NCI-H774 (cell line): ENCODE measurements at places on chromosomes 12 and 14.
A peak's percentile ranks its signal among the peaks of the same experiment; 100 is the strongest.

DNA sequence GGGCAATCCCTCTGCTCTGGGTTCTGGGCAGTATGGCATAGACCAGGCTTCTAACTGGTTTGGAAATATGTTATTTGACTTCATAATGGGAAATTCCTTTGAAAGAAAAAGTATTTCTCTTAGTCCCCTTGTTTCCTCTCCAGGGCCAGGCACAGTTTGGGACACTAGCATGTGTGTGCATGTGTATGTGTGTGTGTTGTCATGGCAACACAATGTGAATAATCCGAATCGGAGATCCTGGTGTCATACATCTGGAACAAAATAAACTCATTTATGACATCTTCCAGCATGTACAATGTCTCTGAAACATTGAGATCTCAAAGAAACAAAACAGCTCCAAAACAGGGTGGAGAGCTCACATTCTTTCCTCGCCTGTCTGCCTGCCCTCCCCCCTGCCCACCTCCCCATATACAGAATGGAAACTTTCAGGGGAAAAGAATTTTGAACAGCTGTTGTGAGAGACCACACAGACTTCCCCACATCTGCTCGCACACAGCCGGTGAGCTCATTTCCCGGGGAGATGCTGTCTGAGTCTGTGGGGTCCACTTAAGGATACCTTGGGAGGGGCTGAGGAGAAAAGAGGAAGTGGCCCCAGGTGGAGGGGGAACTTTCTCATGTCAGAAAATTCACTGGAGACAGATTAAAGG, 55.5 kb upstream of the PARP11 start:
- DNase-seq: no peak

GRCh38 chr12:26557326-26557725, 275.7 kb downstream of the ITPR2 start:
- no peak for DNase-seq

DNA sequence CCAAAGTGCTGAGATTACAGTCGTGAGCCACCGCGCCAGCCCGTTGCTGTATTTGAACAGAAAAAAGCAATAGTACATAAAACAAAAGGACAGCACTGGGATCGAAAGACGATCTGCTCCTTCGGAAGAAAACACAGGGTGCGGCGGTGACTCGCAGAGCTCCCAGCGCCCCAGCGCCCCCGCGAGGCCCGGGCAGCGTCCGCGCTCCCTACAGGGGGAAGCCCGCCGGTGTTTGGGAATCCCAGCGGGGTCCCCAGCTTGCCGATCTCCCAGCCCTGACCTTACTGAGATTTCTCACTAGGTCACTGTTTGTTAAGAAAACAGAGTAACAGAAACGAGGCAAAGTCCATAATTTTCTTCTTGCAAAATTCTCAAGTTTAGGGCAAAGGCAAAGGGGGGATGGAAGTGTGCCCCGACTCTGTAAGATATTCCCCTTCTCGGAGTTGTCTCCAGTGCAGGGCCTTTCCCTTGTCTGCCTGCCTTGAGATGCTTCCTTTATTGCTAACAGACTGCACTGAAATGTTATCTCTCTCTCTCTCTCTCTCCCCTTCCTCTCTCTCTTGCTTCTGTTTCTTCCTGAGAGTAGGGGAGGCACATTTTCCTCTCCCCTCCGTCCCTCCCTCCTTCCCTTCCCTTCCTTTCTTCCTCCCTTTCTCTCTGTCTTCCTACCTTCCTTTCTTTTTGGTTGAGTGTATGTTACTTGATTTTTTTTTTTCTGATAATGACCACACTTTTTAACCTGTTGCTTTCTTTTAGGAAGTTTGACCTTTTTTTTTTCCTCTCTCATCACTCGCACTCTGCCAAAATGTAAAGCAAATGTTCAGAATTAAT, 91.9 kb downstream of the TMEM30B start:
- DNase-seq: no peak

- no peak for DNase-seq
Observed at GRCh38 chr14:62957562-62957961, 87.7 kb downstream of the KCNH5 start.

- DNase-seq: peak; percentile 59
Observed at GRCh38 chr12:122687086-122687485, 16.1 kb downstream of the HCAR2 start.

GRCh38 chr14:32019276-32019675, 57.8 kb upstream of the ARHGAP5 start:
- DNase-seq: no peak

DNA sequence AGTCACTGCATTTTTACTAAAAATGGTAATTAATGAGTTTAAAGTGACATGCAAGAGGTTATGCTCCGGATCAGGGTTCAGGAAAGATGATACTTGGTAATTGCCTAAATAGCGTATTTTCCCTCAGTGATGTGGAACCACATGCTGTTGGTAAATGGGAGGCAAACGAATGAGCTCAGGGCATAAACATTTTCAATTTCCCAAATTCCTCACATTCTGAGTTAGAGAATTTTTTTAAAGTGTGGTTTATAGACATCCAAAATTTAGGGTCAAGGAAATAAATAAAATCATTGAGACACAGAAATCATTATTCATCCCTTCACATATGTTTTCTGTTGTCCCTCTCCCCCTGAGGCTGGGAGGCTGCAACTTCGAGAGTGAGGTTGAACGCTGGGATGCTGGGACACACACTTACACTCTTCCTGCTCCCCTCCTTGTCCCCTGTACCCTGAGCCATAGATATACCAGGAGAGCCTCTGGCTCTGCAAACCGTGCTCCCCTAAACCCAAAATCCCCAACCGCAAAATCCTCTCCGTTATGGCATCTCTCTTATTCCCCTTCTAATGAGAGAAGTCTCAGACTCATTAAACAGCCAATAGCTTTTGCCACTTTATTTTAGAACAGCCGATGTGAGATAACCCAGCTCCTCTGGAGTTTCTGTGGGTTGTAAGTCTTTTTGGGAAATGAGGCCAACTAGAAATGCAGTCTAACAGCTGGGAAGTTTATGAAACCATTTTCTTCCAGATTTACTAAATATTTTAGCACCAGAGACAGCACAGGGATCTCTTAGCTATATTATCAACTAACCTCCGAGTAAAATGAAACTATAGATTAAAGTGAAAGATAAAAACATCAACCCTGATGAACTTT, 21.4 kb upstream of the ADGRD1 start:
- DNase-seq: no peak

- DNase-seq: no peak
Observed at GRCh38 chr12:111758120-111758561, 8.6 kb upstream of the ALDH2 start.

GRCh38 chr12:94892544-94893267, 110.8 kb downstream of the NDUFA12 start:
- DNase-seq: no peak

DNA sequence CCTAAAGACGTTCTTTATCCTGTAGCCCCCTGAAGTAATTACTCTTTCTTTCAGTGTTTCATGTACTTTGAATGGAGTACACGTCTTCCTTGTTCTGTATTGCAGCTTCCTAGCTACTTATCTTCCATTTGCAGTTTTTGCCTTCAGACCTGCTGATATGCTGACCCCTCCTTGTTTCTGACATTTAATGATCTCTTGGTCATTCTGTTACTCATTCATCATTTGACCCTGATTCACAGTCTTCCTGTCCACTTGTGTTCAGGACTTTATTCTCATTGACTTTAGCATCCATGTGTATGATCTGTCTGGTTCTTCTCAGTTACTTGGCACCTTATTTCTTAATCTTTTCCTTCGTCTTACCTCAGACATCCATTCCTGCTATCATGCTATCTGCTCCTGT, 22.2 kb downstream of the CPSF2 start:
- DNase-seq: no peak
